ENCODE measurements at places on chromosomes 11 and 22.

- no peak for DNase-seq
Measured at GRCh38 chr11:14672635-14673034, 29.0 kb downstream of the PDE3B start.

- no peak for DNase-seq
Measured at GRCh38 chr11:130061017-130061416, 8.7 kb upstream of the APLP2 start.

GRCh38 chr11:44036811-44037657 lies 10.7 kb upstream of the ACCSL start:
- peak; percentile 34 for DNase-seq

GRCh38 chr22:35633520-35633919 lies 14.7 kb upstream of the APOL6 start:
- DNase-seq: no peak

GRCh38 chr11:112778091-112778876 lies 182.9 kb upstream of the NCAM1 start:
- DNase-seq: no peak

GRCh38 chr11:75328426-75329277 lies 22.8 kb downstream of the ARRB1 start:
- peak; percentile 35 for DNase-seq

GRCh38 chr11:134949121-134950090 lies 537.4 kb upstream of the B3GAT1 start:
- DNase-seq: no peak

- no peak for DNase-seq
Measured at GRCh38 chr11:94150056-94150455, 21.4 kb downstream of the PANX1 start.

- peak; percentile 75 for DNase-seq
Measured at GRCh38 chr11:64152841-64153691, 12.8 kb downstream of the MACROD1 start.

- DNase-seq: no peak
Measured at GRCh38 chr22:27972732-27973698, 54.0 kb upstream of the PITPNB start.

- DNase-seq: no peak
Measured at GRCh38 chr11:62012832-62013461, 45.5 kb upstream of the FTH1 start.

DNA sequence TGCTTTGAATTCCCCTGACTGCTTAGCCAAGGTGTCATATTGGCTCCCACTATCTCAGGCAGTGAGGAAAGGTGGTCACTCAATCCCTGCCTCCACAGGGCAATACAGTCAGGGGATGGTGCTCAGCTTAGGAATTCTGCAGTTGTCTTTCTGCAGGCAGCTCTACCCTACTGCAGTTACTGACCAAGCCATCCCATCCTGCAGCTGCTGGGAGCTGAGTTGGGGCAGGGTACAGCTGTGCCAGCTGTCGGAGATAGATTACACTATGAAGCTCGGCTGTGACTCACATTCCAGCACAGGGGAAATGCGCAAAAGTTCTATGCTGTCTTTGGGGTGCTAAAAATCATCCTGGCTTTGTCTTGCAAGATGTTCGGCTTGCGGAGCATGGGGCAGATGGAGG lies 4.4 kb upstream of the DAGLA start:
- no peak for DNase-seq

- DNase-seq: no peak
Measured at GRCh38 chr11:17743026-17743807, 8.6 kb downstream of the KCNC1 start.

GRCh38 chr11:77801477-77801876 lies 19.0 kb downstream of the RSF1 start:
- no peak for DNase-seq

GRCh38 chr11:10663365-10663764 lies 30.2 kb downstream of the IRAG1 start:
- DNase-seq: no peak

- no peak for DNase-seq
Measured at GRCh38 chr11:71995726-71996291, 2.9 kb upstream of the IL18BP start.

- no peak for DNase-seq
Measured at GRCh38 chr11:115148101-115148500, 356.1 kb downstream of the CADM1 start.

DNA sequence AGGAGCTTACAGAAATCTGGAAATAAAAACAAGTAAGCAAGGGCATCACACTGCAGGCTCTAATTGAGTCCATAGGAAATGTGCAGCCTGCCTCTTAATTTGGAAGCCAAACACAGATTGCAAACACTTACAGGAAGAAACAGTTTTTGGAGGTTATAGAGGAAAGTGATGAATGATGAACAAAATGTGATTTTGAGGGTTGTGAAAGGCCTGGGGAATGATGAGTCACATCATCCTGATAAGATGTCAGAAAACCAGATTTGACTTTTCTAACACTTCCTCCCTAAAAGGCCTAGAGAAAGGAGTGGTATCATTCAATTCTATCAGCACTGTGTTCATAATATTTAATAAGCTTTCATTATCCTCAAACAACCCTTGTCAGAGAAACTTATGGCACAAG lies 96.6 kb upstream of the POU2AF2 start:
- DNase-seq: no peak

DNA sequence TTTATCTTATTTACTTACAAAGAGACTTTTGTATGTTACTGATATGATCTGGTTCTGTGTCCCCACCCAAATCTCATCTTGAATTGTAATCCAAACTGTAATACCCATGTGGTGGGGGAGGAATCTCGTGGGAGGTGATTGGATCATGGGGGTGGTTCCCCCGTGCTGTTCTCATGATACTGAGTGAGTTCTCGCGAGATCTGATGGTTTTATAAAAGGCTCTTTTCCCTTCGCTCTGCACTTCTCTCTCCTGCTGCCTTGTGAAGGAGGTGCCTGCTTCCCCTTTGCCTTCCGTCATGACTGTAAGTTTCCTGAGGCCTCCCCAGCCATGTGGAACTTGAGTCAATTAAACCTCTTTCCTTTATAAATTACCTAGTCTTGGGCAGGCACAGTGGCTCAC lies 42.4 kb upstream of the WNT7B start:
- no peak for DNase-seq

DNA sequence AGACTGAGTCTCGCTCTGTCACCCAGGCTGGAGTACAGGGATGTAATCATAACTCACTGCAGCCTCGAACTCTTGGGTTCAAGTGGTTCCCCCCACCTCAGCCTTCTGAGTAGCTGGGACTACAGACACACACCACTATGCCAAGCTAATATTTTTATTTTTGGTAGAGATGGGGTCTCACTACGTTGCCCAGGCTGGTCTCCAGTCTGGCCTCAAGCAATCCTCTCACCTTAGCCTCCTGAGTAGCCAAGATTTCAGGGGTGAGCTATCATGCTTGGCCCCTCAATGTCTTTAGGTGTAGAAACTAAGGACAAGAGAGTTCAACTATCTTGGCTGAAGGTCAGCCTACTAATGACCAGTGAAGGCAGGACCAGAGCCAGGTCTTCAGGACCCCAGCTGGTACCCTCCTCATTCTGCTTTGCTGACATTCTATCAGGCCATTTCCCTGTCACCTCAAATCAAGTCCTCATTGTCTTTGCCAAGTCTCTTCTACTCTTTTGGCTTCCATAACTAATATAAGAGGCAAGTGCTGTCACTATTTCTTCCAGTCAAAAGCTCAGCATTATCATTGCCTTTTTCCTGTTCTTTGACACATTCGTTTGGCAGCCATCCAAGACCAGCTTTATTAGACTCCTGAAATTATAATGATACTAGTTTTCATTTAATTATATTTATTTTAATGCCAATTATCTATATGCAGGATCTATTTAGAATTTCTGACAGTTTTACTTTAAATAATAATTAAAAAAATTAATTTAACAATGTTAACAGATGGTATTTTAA lies 264.2 kb upstream of the PITPNB start:
- DNase-seq: no peak

GRCh38 chr11:30960387-30960992 lies 374.3 kb upstream of the MPPED2 start:
- DNase-seq: no peak

GRCh38 chr22:42879371-42880021 lies 22.4 kb upstream of the ARFGAP3 start:
- no peak for DNase-seq

DNA sequence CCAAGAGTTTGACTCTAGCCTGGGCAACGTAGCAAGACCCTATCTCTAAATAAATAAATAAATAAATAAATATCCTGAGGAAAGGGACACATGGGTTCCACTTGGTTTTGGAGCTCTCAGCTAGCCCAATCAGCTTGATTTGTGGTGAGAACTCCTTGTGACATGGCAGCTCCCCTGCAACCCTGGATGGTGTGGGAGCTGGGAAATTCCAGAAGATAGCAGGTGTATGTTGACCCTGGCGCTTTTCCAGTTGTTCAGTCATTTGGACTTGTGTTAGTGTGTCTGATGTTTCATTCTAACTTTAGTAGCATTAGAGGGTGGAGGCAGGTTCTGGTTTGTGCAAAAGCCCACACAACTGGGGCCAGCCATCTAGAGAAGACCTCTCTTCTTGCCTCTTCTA lies 148.5 kb upstream of the NCAM1 start:
- no peak for DNase-seq

DNA sequence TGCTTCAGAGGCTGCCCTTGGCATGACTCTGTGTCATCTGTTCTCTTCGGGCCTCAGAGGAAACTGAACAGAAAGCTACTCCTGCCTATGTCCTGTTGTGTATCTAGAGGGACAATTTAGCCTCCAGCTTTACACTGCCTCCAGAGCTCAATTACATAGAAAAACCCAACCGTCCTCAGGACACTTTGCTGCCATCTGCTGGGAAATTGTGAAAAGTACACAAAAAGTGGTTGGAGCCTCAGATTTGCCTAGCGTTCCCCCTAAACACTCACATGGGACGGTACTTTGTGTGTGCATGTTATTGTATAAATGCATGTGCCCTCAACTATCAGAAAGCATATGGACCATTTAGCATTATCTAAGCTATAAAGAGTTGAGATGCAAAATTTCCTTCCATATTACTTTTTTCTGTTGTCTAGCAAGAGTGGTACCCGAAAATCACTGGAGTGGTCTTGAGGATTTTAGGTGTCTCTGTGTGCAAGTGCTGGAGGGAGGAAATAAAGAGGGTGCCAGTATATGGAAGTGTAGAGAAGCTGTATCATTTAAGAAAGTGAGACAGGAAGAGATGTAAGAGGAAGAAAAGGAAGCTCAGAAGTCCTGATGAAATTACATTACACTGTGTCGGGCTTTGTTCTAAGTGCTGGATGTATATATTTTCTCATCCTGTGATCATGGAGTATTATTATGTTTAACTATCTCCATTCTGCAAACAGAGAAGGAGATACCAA lies 8.7 kb upstream of the MS4A4E start:
- peak; percentile 23 for DNase-seq

- peak; percentile 70 for DNase-seq
Measured at GRCh38 chr11:1202776-1203504, 19.9 kb upstream of the MUC5B start.

GRCh38 chr22:29216873-29217666 lies 11.4 kb downstream of the EMID1 start:
- DNase-seq: no peak

DNA sequence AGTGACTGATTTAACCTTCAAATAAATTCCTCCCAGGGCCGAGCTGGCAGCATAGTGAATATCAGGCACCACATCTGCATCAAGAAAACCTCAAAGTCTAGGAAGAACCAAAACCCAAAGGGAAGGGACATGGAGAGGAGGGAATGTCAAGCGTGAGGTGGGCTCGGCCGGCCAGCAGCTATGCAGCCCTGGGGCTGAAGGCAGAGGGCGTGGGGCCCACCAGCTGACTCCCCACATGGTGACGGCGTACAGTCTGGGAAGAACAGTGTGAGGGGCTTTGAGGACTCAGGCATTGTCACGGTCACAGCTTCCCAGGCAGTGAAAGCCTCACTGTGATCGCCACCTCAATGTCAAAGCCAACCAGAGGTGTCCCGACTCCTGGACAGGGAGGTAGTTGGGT lies 412.5 kb downstream of the SHANK2 start:
- no peak for DNase-seq

GRCh38 chr11:109486129-109486528 lies 64.1 kb downstream of the C11orf87 start:
- no peak for DNase-seq

DNA sequence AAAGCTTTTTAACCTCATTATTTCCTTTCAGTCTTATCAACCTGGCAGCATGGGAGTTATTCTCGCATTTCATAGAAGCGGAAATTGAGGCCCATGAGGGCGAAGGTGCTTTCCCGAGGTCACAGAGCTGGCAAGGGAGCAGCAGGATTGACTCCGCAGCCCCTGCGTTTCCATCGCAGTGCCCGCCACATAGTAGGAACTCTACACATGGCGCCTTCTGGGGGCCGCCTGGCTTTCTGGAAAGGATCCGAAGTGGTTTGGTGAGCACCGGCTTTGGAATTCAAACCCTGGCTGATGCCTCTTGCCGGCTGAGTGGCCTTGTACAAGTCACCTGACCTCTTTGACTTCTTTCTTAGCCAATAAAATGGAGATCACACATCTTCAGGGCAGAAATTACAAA lies 93.4 kb downstream of the CEP164 start:
- no peak for DNase-seq

DNA sequence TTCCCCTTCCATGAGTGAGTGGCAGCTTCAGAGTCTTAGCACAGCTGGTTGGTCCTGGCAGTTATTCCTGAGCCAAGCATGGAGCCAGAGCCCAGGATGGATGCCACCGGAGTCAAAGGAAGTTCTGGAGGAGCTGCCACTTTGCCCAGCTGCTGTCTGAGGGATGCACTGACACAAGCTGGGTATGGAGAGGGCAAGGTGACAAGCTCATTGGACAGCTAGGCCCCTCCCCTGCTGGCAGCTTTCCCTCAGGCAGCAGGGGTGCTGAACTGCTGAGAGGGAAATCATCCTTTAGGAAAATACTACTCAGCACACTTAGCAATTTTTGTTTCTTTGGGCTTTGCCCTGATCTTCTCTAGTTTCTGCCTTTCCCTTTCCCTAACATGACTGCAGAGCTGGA lies 99.3 kb upstream of the SESN3 start:
- DNase-seq: no peak

- DNase-seq: no peak
Measured at GRCh38 chr11:77259641-77260040, 41.8 kb downstream of the GDPD4 start.

- no peak for DNase-seq
Measured at GRCh38 chr11:32280339-32280738, 155.0 kb downstream of the WT1 start.

DNA sequence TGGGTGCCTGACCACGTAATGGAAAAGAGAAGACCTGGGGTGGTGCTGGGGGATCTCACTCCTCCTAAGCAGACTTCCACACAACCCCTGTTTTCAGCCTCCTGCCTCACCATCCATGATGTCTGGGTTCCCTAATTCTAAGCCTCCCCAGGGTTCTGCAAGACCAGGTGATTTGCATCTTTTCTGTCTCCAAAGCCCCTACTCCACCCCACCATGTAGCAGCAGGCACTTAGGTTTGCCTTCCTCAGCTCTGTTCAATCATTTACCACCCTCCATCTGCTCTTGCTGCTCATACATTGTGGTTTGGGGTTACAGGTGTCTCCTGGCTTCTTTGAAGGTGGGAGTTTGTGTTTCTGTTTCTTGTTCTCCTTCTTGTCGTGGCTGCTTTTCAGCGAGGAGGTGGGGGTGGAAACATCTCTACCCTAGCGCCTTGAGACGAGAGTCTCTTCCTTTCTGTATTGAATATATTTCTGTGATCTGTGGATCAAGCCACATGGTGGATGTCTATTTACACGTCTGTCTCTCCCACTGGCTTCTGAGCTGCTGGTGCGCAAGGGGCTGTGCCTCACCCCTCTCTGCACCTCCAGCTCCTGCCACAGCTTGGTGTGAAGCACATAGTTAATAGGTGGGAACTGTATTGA lies 6.6 kb upstream of the SSTR3 start:
- peak; percentile 81 for DNase-seq

Data from activated naive CD8-positive, alpha-beta T cell treated with anti-CD3 and anti-CD28 coated beads for 36 hours (primary cell).